ENCODE measurements at places on chromosomes 5 and 9. TPM values are rescaled to one million over a fixed set of nuclear protein-coding genes. Genes with fewer than 3 reads are reported as not detected.

- DNase-seq = peak; percentile 69
Observed at GRCh38 chr5:76691467-76692273, 24.3 kb upstream of the F2R start.

DNA sequence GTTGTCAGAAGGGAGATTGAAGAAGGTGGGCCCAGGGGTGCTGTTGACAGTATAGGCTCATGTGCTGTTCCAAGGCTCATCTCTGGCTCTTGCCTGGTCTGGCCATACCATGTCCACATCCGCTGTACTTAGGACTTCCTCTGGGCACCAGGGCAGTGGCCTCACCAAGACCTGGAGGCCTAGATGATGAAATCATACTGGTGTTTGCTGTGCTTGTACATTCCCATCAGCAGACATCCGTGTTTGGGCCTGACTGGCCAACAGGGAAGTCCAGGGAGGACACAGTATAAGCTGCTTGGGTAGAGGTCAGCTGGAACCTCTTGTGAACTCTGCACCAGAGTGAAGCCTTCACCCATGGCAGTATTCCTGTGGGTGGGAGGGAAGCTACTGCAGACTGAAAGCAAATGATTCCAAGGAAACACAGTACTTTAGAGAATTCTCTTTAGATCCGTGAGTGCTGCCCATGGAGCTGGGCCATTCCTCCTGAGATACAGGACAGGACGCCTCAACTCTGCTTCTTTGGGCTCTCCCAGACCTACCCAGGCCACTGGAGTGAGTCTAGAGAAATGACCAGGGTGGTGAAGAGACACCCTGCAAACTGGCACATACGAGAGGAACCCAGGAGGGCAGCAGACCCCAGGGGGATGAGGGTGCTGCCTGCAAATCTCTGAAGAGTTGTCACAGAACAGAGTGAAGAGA is 22.5 kb downstream of the POLR1E start:
- no peak for DNase-seq

C9orf78 gene
- total RNA-seq = 101 TPM

PAIP1 gene
- total RNA-seq = 116 TPM

DNA sequence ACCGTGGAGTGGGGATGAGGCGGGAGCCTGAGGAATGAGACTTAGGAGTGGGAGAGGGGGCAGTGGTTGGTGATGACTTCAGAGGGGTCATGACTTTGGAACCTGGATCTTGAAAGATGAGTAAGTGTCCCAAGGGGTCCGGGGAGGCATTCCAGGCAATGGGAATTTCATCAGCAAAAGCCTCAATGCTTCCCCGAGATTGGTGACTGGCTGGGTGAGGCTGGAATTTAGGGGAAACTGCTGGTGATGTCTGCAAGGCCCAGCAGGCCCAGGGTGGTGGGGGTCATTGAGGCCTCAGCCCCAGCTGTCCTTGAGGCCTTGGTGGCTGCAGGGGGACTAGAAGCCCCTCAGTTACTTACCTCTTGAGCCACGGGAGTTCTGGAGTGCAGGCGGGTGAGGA is 7.5 kb downstream of the NDST1 start:
- DNase-seq = peak; percentile 58

DNA sequence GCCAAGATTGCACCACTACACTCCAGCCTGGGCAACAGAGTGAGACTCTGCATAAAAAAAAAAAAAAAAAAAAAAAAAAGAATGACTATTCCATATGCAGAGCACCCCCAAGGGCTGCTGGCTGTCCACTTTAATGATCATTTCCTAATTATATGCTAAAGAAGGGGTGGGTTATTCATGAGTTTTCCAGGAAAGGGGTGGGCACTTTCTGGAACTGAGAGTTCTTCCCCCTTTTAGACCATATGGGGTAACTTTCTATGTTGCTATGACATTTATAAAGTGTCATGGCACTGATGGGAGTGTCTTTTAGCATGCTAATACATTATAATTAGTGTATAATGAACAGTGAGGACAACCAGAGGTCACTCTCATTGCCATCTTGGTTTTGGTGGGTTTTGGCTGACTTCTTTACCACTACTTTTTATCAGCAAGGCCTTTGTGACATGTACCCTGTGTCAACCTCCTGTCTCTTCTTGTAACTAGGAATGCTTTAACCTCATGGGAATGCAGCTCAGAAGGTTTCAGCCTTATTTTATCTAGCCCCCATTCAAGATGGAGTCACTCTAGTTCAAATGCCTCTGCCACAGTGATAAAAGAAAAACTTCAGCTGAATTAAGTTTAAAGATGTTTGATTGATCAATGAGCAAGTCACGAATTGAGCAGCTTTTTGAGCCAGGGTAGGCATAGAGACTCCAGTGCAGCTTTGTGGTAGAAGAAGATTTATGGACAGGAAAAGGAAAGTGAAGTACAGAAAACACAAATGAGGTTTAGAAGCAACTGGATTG is 7.1 kb upstream of the NANS start:
- no peak for DNase-seq

DNA sequence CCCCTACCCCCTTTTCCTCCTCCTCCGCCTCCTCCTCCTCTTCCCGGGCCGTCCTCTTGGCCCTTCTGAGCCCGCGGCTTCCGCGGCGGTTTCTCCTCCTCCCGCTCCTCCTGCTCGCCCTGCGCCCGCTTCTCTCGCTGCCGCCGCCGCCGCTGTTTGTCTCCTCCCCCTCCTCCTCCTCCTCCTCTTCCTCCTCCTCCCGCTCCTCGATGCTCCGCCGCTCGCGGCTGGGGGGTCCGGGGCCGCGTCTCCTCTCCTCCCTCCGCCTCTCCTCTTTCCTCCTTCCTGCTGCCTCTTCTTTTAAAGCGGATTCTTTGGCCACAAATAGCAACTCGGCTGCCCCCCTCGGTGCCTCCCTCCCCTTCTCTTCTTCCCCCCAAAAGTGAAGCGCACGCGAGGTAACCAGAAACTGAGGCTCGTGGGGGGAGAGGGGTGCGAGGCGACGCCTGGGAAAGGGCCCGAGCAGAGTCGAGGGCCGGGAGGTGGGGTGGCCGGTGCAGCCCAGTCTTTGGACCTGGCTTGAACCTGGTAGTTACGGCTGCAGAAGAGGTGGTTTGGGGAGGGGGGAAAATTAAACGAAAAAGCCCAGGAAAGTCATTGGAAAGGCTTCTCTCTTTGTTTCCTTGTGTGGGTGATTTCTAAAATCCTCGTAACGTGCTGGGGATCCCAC is 1058.5 kb upstream of the DMAC1 start:
- peak; percentile 77 for DNase-seq

C5orf52 gene
- not detected for total RNA-seq

DNA sequence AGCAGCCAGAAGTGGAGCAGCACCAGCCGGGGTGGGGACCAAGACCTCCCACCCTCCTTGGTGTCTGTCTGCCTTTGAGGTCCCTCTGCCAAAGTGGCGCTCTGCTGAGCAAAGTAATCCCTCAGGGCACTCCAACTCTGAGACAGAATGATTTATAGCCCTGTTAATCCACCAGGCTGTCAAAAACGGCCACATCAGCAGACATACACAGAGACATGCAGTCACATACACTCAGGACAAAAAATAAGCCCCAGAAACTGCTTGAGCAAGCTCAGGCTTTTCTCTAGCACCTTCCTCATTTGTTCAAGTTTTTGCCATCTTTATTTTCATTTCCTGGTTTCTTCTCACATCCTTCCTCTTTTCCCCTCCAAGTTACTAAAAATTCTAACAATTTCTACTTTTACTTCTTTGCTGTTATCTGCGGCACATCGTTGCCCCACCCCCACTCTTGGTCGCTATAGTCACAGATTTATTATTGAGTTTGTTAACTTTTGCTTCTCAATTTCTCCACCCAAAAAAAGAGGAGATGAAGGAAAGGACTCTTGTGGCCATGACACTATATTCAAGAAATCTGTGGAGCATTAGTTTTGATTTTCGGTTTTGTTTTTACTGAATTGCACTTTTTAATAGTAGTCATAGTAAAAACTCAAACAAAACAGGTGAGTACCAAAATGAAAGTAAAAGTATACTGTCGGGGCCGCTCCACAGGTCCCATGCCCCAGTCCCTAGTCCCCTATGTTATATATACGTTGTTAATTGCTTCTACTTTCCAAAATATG is 17.4 kb upstream of the ADRB2 start:
- no peak for DNase-seq

RFK gene
- total RNA-seq = 25.3 TPM

DNA sequence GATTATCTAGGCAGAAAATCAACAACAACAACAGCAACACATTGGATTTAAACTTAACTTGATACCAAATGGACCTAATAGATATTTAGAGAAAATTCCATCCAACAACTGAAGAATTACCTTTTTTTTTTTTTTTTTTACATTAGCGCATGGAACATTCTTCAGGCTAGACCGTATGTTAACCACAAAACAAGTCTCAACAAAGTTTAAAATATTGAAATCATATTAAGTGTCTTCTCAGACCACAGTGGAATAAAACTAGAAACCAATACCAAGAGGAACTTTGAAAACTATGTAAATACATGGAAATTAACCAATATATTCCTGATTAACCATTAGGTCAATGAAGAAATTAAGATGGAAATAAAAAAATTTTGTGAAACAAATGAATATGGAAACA is 315.8 kb downstream of the CSNK1G3 start:
- no peak for DNase-seq

- no peak for DNase-seq
Observed at GRCh38 chr9:73202980-73203379, 51.3 kb downstream of the ANXA1 start.

DNA sequence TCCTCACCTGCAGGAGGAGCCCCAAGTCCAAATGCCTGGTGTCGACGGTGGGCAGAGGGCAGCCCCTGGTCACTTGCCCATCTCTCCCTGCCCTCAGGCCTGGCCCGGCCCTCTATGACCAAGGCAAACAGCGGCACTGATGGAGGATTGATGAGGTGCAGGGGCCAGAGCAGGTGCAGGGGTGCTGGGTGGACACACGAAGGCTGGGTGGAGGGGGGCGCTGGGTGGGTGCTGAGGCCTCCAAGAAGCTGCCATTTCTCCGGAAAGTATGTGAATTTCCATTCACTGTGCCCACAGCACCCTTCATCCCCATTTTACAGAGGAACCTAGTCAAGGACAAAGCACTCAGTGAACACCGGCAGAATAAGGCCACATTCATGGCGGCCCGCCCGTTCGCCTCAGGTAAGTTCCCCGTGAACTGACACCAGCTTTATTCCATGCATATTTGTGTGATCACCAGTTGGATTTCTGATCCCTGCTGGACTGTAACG is 143.8 kb upstream of the PPP1R26 start:
- no peak for DNase-seq

RNF38 gene
- 8.0 TPM for total RNA-seq

DNA sequence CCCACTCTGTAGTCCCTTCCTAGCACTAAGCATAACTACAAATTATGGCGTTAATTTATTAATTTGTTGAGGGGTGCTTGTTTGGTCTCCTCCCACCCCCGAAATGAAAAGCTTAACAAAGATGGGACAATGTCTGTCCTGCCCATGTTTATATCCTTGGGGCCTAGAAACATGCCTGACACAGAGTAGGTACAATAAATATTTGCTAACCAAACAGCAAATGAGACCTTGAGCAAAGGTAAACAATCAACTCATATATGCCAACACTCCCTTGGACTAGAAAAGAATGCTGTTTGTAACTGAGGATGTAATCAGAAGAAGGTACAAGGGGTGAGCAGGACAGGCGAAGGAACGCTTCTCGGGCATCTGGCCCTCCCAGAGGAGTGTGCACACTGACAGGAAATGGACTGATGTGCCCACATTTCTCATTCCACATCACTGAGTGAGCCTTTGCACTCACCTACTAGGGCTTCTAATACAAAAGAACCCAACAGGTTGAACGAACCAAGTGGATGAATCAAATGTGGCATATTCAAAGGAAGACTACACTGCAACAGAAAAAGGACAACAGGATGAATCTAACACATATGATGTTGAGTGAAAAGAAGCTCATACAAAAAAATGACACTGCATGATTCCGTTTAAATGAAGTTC is 66.8 kb downstream of the MED27 start:
- DNase-seq = no peak

GFI1B gene
- total RNA-seq = not detected

GRCh38 chr5:10750909-10751308 is 10.1 kb downstream of the DAP start:
- no peak for DNase-seq

Measured in HT1080 (cell line).